Heart right ventricle (tissue), 16 donors: ENCODE measurements at places on chromosomes 16 and 17. TPM values are rescaled to one million over a fixed set of nuclear protein-coding genes. Genes with fewer than 3 reads are reported as not detected.

The KRTAP17-1 gene
- not detected for total RNA-seq

The CBX2 gene
- 3.1 TPM for total RNA-seq

The DNAH9 gene
- total RNA-seq = not detected

The ABCC3 gene
- total RNA-seq = 0.34 TPM

The DHRS7C gene
- 0.51 TPM for total RNA-seq

The WFDC1 gene
- total RNA-seq = 1.7 TPM

The TMED6 gene
- total RNA-seq = not detected

The SCNN1G gene
- total RNA-seq = not detected

The SLC16A6 gene
- total RNA-seq = 0.55 TPM

The CDYL2 gene
- total RNA-seq = 1.8 TPM

The CFAP97D1 gene
- total RNA-seq = not detected

The SPATA20 gene
- 80.6 TPM for total RNA-seq

The ATP2A1 gene
- total RNA-seq = 0.19 TPM

The CLEC19A gene
- not detected for total RNA-seq

The SCARF1 gene
- 10.6 TPM for total RNA-seq

The C17orf50 gene
- not detected for total RNA-seq

The WFIKKN1 gene
- total RNA-seq = 0.11 TPM

The TBC1D26 gene
- total RNA-seq = not detected

The EPX gene
- not detected for total RNA-seq

The NAGS gene
- total RNA-seq = 0.30 TPM

The HCFC1R1 gene
- 55.1 TPM for total RNA-seq

The LRRC36 gene
- total RNA-seq = not detected

The TEX14 gene
- total RNA-seq = 0.19 TPM

The ANKRD40 gene
- total RNA-seq = 51.1 TPM

The C16orf82 gene
- total RNA-seq = not detected

The MT3 gene
- total RNA-seq = 3.4 TPM

The PLCG2 gene
- 8.9 TPM for total RNA-seq

The SLC47A1 gene
- 2.6 TPM for total RNA-seq

The MYO15A gene
- 0.27 TPM for total RNA-seq

The CORO1A gene
- total RNA-seq = 3.3 TPM

The RECQL5 gene
- total RNA-seq = 10.1 TPM

The TPSG1 gene
- not detected for total RNA-seq

The OTOP2 gene
- total RNA-seq = not detected
